ENCODE measurements at places on chromosomes 3 and 15.

- DNase-seq = no peak
Observed at GRCh38 chr3:126917232-126917804, 65.6 kb upstream of the PLXNA1 start.

- no peak for DNase-seq
Observed at GRCh38 chr15:40280260-40281056, 2.4 kb downstream of the ANKRD63 start.

- DNase-seq = no peak
Observed at GRCh38 chr3:44042772-44043171, 198.9 kb upstream of the TOPAZ1 start.

DNA sequence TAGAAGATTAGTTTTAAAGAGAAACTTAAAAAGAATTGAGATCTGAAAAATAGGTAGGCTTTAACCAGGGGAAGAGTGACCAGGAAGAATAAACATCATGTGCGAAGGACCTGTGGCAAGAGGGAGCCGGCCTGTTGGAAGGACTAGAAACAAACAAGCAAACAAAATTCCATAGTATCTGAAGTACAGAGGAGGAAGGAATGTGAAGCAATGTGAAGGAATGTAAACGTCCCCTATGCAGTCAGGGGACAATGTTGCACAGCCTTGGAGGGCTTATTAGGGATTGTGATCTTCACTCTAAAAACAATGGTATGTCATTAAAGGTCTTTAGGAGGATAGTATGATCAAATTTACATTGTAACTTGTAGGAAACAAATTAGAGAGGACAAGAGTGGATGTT is 84.4 kb upstream of the PLCL2 start:
- DNase-seq = no peak

All from D341Med (cell line).